Activated CD4-positive, alpha-beta T cell treated with anti-CD3 and anti-CD28 coated beads for 48 hours (primary cell): ENCODE measurements at places on chromosomes 2 and 18.

DNA sequence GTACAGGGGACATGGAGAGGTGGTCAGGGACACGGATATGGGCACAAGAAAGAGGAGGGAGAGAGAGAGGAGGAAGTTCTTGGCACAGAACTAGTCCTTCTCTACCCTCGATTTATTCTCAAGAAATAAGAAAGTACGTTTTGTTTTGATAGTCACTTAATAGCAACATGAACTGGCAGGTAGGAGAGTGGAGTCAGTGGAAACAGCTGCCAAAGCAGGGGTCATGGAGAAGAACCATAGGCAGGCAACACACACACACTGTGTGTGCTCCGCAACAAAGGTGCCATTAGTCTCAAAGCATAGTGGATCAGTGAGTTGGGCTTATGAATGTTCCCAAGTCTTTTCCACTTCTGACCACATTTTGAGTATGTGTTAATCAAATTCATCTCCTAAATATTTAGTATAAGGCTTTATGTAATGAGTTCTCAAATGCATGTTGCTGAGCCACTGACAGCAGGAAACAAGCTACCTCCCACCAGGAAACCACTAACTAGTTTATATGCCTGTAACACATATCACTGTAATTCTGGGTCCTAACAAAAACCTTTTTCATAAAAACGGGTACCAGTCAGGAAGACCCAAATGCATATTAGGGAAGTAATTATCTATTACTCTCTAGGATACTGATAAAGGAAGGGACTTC is 41.1 kb downstream of the IWS1 start:
- no peak for DNase-seq

DNA sequence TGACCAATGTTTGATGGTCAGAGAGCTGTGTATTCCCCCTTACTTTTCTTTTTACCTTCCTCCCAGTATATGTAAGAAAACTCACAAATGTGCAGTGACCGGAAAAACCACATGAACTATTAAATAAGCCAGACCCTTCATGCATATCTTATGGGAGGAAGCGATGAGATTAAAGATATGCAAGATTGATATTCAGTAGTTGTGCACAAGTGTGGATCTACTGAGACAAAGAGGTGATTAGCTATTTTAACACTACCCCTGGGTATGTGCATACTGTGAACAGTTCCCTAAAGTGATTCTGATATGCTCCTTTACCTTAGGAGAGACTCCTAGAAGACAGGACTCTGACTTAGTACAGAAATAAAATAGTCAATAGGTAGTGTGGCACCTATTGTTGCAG is 328.3 kb downstream of the EPHA4 start:
- no peak for DNase-seq

GRCh38 chr2:38765149-38765548 is 12.9 kb upstream of the GEMIN6 start:
- no peak for DNase-seq

DNA sequence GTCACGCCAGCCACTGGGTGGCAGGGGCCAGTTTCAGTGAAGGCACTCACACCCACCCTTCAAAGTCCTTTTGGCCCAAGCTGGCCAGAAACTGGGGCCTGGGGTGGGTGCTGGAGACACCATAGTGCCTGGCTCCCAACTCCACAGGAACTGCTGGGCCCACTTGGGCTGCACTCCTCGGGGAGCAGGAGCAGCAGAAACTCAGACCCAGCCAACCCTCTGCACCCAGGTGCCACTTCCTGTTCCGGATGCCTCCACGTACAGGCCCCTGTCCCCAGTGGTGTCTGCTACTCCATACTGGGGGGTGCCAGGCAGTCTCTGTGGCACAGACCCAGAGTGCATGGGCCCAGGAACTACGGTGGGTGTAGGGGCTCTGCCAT is 42.5 kb upstream of the ZNF519 start:
- DNase-seq = no peak

DNA sequence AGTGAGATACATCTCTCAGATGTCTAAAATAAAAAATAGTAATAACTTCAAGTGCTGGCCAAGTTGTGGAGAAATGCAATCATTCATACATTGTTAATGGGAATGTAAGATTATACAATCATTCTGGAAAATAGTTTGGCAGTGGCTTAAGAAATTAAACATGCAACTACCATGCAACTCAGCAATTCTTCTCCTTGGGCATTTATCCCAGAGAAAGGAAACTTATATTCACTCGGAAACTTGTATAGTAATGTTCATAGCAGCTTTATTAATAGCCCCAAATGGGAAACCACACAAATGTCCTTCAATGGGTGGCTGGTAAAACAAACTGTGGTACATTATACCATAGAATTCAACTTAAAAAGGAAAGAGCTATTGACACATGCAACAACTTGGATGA is 274.0 kb upstream of the SPRED2 start:
- DNase-seq = no peak

- peak; percentile 75 for DNase-seq
Measured at GRCh38 chr18:26547646-26548414, 523 bp downstream of the KCTD1 start.

DNA sequence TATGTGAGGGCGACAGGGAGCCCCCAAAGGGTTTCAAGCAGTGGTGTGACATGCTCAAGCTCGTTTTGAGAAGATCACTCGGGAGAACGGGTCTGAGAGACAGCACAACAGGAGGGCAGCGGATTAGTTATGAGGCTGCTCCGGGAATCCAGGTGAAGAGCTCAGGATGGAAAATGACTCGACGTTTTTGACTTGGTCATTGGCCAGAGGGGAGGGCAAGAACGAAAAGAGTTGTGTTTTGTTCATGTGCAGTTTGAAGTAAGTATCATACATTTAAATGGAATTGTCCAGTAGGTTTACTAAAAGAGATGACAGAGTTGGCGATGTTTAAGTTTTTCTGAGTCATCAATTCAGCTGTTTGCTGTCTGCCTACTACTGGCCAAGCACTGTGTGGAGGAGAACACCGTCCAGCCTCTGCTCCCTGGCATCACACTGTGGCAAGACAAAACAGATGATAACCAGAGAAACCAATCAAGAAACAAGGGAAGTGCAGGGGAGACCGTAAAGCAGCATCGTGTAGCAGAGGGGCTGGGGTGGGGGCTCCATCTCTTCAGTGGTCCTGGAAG is 25.3 kb upstream of the ANXA4 start:
- DNase-seq = no peak

DNA sequence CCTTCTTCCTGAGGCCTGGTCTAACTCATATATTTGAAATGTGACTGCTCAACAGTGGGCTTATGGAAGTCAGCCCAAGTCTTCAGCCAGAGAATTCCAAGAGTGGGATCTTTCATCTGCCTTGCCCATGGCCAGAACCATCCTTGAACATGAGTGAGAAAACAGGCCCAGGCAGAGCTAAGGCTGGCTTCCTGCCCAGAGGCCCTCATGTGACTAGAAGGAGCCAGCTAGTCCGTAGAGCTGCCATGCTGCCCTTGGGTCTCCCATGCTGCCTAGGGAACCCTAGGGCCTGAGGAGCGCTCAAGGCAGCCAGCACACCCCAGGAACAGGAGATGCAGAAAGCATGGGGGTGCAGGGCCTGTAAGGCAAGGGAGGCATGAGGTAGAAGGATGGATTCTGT is 203.6 kb downstream of the FHOD3 start:
- no peak for DNase-seq

DNA sequence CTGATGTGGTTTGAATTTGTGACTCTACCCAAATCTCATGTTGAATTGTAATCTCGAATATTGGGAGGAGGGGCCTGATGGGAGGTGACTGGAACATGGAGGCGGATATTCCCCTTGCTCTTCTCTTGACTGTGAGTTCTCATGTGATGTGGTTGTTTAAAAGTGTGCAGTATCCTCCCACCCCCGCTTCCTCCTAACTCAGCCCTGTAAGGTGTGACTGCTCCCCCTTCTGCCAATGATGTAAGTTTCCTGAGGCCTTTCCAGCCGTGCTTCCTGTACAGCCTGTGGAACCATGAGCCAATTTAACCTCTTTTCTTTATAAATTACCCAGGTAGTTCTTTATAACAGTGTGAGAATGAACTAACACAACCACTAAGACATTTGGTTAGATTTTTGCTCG is 458.4 kb downstream of the THSD7B start:
- DNase-seq = no peak

- DNase-seq = no peak
Measured at GRCh38 chr18:80173060-80173459, 64.0 kb downstream of the ADNP2 start.

GRCh38 chr2:207937253-207937652 is 88.1 kb downstream of the PLEKHM3 start:
- no peak for DNase-seq

GRCh38 chr18:51196118-51196810 is 1.2 kb downstream of the MEX3C start:
- peak; percentile 60 for DNase-seq

DNA sequence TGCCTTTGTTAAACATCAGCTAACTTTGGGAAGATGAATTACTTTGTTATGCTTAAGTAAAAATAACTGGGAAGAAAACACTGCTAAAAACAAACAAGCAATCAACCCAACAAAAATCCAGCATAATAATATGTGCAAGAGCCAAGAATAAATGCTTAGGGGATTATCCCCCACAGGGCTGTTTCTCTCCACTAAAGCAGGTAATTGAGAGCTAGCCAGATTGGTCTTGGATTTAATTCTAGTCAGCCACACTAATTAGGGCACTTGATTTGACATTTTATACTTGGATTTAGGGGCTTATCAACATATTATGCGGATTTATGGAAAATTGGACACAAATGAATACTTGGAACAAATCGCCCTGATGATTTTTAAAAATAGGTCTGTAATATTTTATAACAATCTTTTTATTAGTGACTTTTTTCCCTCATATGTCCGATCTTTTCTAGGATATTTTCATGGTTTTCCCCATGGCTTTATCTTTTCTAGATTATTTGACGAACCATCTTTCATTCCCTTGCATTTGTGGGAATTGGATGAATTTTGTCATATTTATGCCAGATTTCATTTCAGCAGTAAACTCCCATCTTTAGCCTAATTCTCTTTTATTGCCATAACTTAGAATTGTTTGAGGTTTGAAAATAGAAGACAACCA is 199.1 kb upstream of the NXPH2 start:
- no peak for DNase-seq

DNA sequence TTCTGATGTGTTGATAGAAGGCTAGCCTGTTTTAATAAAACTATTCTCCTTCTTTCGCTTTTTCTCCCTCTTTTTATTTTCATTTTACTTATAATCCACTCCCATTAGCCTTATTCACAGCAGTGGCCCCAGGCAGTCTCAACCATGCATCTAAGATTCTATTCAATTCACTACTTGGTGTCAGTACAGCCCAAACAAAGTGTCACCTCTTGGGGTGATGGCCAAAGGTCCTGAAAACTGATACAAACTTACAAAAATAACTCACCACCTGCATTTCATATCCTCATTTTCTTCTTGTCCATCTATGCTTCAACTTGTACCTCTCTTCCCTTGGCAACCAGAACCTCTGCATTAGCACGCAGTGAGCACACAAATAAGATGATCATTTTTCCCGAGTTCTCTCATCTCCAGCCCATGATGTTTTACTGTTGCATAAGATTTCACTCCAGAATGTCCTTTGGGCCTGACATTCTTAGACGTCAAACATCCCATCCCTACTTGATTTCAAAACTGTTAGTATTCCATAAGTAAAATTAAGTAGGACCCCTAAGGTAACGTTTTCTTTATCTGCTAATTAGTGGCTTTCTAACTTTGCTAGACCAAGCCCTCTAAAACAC is 559.3 kb upstream of the TNP1 start:
- DNase-seq = no peak

DNA sequence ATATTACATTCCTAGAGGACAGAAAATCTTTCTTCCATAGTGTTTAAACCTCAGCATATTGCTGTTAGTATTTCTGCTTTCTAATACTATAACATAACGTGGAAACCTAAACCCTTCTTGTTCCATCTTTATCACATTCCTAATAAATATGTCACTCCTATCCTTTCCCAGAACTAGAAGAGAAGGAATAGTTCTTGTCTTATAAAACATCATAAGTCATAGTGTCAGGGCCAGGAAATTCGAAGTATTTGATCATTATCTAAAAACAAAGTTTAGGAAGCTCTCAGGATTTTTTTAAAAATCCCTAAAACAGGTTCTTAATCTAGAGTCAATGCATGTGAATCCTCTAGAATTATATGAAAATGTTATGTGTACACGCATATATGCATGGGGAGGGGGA is 2.0 kb downstream of the NHEJ1 start:
- DNase-seq = no peak

DNA sequence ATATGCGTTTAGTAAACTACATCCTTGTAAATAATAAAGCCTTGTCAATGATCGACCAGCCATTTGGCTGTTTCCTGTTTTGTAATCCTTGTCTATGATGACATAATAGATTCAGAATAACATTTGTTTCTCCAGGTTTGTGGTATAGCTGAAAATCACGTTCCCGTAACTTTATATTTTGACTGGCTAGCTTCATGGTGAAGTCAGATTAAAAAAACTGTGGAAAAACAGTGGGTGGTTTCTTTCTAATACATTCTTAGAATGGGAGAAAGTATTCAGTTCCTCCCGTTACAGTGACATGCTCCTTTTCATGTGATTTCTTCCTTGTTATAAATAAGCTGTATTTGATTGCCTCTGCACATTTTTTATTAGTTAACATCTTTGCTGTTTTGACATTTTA is 366.9 kb downstream of the NYAP2 start:
- DNase-seq = no peak

- no peak for DNase-seq
Measured at GRCh38 chr18:36661999-36662398, 166.8 kb downstream of the TPGS2 start.

- no peak for DNase-seq
Measured at GRCh38 chr2:219598308-219599078, 836 bp downstream of the STK11IP start.

- DNase-seq = no peak
Measured at GRCh38 chr2:235502336-235502735, 8.5 kb downstream of the AGAP1 start.

GRCh38 chr18:14767474-14767873 is 19.5 kb downstream of the ANKRD30B start:
- DNase-seq = no peak

DNA sequence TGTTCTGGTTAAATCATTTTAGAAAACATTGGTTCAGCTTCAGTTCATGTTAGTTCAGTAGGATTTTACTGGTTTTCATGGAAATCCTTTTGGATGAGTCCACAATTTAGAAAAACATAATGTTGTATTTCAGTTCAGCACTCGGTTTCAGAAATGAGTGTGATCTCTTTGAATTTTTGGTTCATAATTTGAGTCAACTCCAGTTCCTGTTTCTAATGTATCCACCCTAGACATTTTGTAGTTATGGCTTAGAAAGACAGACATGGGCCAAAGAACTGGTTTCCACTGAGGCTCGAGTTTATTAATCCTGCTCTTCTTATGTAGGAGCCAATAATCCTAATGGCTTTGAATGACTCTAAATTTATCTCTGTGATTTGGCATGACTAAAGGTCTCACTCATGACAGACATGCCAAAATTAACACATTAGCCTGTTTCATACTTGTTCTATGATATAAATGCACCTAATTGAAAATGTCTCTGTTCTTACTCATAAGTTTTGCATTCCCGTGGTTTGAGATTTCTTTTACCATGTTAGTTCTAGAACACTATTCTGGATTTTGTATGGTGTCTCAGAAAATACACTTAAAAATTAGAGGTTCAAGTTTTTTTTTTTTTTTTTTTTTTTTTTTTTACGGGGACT is 82.3 kb upstream of the SPRED2 start:
- DNase-seq = no peak
